Substantia nigra (tissue), 51 donors: ENCODE measurements at places on chromosomes 11 and 22.
A peak's percentile ranks its signal among the peaks of the same experiment; 100 is the strongest.

GRCh38 chr22:42291287-42291686, 20.8 kb upstream of the TCF20 start:
- DNase-seq, result no peak

DNA sequence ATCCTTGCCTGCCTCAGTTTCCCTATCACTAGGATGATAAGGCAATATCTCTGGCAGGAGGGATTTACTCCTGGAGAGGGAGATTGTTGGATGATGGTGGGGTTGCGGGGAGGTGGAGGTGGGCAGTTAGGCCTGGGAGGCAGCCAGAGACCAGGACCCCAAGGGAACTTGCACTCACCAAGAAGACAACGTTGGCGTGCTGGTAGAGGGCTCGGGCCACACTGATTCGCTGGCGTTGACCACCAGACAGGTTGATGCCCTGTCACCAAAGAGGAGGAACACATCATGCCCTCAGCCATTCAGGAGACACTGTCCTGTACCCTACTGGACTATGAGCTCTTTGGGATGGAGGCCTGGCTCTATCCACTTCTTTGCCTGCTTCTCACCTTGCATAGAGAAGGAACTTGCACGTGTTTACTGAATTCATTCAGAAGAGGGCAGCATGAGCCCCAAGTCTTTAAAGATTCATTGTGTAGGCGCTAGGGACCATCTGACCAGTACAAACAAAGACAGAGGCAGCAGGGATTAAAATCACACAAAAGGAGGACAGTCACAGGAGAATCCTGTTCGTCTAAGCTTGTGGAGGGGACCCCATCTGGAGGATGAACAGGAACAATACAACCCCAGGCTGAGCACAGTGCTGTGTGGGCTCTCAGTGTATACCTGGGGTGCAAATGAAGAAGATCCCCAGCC, 24.2 kb upstream of the KCNJ11 start:
- DNase-seq, result no peak

DNA sequence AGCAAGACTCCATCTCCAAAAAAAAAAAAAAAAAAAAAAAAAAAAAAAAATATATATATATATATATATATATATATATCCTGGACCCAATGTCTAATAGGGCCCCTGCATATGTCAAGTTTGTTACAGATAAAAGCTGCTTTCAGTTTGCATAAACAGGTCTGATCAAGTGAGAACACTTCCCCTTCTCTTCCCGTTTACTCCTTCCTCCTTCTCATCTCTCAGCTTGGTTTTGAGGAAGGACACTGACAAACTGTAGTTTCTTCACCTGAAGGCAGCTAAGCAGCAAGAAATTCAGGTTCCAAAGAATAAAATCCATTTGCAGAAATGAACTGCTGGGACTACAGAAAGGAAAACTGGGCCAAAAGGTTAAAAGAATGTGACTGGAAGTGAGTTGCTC, 11.7 kb downstream of the THOC5 start:
- DNase-seq, result no peak

DNA sequence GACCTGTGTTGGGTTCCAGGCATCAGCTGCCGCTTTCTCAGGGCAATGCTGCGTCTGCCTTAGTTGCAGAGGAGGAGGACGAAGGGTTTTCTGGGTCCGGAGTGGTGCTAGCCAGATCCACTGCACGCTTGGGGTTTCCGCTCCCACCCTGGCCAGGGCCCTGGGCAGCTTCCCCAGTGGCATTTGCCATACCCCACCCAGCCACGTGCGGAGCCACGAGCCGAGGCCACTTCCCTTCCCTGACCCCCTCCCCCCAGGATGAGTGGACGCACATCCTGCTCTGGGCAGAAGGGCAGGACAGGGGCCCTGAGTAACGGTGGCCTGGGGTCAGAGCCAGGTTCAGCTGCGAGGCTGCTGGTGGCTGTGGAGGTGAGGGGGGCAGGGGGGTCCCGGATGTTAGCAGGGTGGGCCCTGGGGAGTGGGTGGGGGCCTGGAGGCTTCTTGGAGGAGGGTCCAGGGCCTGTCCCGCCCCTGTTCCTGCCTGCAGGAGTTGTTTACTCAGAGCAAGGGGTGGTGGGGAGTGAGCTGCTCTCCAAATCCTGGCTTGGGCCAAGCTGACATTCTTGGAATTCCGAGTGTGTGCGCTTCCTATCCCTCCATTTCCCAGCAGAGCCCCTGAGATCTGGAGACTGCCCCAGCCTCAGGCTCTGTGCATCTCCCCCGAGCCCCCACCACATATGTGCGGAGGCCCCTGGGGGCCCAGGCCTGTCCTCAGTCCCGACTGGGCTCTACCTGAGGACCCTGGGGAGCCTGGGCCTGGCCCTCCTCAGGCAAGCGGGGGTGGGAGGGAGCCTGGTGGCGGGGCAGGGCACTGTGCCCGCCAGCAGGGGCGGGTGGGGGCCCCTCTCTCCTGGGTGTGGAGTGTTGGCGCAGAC, 1.4 kb downstream of the TSPAN4 start:
- DNase-seq, result no peak

DNA sequence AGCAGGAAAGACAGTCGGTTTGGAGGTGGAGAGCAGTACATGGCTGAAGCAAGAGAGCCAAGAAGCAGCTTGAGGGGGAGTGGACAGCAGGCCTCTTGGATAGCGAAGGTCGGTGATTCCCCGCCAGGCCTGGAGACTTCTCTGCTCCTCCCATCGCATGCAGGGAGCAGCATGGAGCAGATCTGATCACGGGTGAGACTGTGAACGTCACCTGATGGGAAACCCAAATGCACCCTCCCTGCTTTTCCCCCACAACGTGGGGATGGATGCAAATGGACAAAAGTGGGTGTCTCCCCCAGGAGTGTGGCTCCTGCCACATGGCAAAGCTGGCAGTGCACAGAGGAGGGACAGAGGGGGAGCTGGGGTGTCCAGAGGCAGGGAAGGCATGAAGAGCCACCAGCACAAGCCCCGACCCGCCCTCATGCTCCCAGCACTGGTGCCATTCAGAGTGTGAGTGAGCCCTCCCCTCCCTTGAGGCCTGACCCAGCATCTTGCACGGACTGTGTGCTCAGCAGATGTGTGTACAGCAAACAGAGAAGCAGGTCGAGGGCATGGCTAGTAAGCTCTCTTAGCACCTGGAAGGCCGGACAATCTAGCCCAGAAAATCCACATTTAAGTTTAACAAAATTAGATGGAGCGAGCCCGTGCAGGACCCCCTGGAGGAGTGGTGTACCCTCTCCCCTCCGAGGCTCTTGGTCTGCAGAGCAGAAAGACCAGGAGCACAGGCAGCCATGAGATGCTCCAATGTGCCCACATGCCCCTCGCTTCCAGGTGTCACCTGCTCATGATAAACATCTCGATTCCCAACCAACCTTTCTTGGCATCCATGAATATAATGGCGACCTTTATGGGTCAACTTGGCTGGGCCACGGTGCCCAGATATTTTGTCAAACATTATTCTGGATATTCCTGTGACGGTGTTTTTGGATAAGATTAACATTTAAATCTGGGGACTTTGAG, 661.7 kb downstream of the TBC1D22A start:
- no peak for DNase-seq

GRCh38 chr11:10742460-10743208, 8.4 kb upstream of the CTR9 start:
- no peak for DNase-seq

- no peak for DNase-seq
Observed at GRCh38 chr22:44601189-44601588, 100.8 kb upstream of the PRR5 start.

GRCh38 chr22:22877523-22878210, 9.9 kb upstream of the IGLL5 start:
- DNase-seq, result no peak

DNA sequence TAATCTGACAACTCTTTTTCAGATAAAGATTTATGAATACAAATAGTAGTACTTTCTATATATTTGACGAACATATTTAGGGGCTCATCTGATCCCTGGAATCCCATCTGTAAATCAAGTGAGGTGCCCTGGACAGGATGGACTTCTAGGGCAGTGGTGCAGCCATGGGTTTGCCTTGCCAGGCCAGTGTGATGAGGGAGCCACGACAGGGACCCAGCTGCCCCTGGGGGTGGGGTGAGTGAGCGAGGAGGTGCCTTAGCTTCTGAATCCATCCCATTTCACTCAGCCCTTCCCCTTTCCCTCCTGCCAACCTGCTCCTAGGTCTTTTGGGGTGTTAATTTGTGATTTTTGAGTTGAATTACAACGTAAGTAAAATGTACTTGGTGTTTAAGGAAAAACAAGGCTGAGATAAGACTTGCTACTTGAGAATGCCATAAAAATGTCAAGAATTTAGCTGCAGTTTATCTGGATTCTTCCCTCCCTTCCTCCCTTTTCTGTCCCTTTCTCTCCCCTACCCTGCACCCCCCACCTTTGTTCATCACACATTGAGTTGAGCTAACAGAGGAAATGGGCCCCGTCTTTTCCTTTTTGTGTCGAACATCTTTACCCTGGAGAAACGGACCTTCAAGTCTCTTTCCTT, 60.8 kb downstream of the PPFIBP2 start:
- DNase-seq, result no peak

GRCh38 chr11:84236436-84236835, 950.3 kb upstream of the CCDC90B start:
- DNase-seq, result no peak

GRCh38 chr22:38706901-38707195, 1.1 kb downstream of the GTPBP1 start:
- DNase-seq, result no peak

DNA sequence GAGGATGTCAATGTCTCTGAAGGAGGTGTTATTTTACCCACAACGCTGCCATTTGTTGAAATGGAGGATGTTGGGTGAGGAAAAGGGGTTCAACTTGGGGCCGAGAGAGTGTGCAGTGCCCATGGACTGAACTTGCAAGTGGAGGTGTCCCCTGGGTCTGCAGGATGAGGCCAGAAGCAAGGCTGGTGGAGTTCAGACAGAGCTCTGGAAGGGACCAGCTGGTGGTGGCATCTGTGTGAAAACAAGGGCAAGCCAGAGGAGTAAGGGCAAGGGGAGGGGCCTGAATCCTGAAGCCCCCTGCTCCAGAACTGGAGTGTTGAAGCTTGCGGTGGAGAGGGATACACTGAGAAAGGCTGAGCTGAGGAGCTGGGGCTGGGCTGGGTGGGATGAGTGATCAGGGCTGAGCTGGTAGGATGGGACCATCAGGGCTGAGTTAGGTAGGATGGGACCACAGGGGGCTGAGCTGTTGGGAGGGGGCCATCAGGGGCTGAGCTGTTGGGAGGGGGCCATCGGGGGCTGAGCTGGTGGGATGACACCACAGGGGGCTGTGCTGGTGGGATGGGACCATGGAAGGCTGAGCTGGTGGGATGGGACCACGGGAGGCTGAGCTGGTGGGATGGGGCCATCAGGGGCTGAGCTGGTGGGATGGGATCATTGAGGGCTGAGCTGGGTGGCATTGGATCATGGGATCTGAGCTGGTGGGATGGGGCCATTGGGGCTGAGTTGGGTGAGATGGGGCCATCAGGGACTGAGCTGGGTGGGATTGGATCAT, 13.4 kb upstream of the CTSD start:
- no peak for DNase-seq

- DNase-seq, result no peak
Observed at GRCh38 chr11:70549796-70550195, 151.5 kb downstream of the CTTN start.

- DNase-seq, result no peak
Observed at GRCh38 chr11:26527685-26528084, 44.4 kb downstream of the MUC15 start.

DNA sequence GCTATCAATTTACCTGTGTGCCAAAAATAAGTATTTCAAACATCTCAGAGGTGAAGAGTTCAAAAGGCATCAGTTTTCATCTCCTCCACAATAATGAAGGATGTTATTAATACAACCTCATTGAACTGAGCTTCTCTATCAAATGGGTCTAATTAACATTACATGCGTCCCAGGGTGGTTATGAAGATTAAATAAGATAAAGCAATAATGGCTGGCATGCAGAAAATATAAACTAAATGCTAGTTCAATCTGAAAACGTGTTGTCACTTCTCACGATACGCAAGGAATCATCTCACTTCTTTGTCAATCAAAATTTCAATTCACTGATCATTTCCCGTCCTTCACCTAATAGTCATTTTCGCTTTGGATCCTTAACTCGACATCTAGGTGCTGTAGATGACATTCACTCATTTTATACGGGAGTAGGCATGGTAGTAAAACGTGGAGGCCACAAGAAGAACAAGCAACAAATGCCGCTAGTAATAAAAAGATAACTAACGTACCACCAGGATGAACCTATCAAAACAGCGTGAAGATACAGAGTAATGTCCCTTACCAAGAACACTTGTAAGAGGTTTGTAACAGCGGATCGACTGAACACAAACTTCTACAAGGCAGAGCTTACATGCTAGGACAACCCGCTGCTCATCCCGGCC, 918 bp downstream of the CHORDC1 start:
- DNase-seq, result no peak

- DNase-seq, result peak; percentile 41
Observed at GRCh38 chr11:62909107-62909894, 11.9 kb downstream of the CHRM1 start.
